ENCODE measurements at places on chromosomes 2 and 18.

GRCh38 chr2:186515376-186515775 is 29.3 kb downstream of the ZC3H15 start:
- no peak for DNase-seq

DNA sequence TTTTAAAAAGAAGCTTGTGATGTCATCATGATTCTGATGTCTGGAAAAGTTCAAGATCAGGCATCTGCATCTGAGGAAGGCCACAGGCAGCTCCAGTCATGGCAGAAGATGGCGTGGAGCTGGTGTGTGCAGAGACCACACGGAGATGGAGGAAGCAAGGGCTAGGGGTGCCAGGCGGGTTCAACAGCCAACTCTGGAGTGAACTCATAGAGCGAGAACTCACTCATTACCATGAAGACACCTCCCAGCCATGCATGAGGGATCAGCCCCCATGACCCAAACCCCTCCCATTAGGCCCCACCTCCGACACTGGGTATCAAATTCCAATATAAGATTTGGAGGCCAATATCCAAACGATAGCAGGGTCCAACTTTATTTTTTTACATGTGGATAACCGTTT is 61.6 kb downstream of the KCNG2 start:
- no peak for DNase-seq

- DNase-seq, result no peak
Measured at GRCh38 chr2:68336192-68336591, 16.4 kb upstream of the CNRIP1 start.

DNA sequence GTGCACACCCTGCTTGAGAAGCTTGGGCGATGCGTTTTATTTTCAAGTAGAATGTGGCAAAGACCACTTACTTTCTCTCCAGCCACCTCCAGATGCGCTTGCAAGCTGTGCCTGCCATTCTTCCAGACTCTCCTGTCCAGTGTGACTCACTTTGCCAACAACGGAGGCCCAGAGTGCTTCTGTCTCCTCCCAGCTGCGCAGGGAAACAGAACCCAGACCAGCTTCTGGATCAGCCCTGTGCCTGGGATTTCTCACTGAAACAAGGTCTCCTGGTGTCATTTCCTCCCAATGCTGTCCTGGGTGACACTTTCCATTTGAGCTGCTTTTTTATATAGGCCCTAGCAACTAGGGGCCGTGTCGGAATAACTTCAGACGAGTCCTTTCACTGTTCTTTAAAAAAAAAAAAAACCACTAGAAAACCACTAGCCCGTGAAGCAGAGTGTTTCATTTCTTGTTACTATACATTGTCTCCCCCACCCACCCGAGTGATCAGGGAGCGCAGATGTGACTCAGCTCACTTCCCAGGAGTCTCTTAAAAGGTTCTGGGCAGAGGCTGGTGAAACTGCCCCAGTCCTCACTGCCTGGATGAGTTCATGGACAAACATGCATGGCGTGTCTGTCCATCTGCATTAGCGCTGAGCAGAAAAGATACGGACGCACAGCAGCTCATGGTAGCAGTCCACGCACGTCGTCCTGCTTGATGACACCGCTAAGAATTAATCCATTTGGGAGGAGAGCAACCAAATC is 25.3 kb upstream of the RPL31 start:
- DNase-seq, result no peak

- DNase-seq, result no peak
Measured at GRCh38 chr2:172864182-172864581, 128.5 kb downstream of the RAPGEF4 start.

DNA sequence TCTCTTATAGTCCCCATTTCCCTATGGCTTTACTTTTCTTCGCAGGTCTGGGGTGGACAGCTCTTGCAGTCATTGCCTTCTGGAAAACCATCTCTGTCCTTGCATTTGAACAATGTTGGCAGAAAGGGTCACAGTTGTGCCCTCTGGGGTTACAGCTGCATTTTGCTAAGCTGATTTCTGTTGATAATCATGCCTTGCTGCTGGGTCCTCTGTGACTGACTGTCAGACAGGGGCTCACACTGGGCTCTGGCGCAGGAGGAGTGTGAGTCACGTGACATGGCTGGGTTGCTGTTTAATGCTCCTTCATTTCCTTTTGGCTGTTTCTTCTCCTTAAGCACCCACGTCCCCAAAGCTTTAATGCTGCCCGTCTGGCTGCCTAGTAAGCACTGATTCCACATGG is 196.6 kb upstream of the LHCGR start:
- no peak for DNase-seq

- DNase-seq, result no peak
Measured at GRCh38 chr2:127194447-127194846, 25.7 kb downstream of the CYP27C1 start.

- no peak for DNase-seq
Measured at GRCh38 chr18:70553936-70554260, 265.1 kb downstream of the SOCS6 start.

DNA sequence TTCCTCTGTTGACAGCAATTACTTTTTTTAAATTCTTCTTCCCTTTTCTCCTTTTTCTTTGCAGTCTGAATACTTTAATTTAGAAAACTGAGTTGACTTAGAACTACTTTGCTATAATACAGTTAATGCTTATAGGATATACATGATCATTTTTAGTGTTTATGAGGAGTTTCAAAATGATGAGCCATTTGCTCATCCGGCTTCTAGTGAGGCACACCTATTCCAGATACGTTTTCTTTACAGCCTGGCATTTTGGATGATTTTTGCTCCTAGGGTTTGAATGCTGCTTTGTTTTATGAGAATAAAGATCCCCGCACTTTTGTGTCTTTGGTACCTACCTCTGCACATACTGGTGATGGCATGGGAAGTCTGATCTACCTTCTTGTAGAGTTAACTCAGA is 52.8 kb downstream of the EIF5B start:
- no peak for DNase-seq

DNA sequence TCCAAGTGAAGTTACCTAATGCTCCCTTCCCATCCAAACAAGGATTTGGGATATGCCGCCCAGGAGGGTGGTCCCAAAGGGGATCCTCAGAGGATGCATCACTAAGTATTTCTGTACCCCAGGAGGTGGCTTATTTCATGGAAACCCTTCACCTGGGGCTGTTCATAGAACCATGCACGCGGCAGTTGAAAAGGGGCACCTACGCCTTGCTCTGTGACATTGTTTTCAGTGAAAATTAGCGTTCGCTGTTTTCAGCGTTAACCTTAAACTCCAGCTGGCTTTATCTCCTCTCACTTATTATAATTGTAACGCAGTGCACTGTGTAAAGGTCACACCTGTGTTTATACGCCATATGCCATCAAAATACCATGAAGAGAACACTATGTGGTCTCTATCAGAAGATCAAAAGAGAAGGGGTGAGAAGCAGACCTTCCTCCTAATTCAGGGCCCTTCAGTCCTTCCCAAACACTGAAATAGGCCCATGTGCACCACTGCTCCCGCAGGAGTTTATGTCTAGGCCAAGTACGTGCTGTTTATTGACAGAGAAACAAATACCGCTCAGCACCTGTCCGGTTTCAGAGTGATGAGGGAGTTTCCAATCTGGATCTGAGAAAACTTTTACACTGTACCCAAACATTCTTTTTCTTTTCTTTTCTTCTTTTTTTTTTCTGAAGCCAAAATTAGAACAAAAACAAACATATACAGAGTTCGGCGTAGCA is 162.1 kb downstream of the BCL2 start:
- DNase-seq, result peak; percentile 57

- DNase-seq, result no peak
Measured at GRCh38 chr2:5782103-5782502, 89.9 kb downstream of the SOX11 start.

DNA sequence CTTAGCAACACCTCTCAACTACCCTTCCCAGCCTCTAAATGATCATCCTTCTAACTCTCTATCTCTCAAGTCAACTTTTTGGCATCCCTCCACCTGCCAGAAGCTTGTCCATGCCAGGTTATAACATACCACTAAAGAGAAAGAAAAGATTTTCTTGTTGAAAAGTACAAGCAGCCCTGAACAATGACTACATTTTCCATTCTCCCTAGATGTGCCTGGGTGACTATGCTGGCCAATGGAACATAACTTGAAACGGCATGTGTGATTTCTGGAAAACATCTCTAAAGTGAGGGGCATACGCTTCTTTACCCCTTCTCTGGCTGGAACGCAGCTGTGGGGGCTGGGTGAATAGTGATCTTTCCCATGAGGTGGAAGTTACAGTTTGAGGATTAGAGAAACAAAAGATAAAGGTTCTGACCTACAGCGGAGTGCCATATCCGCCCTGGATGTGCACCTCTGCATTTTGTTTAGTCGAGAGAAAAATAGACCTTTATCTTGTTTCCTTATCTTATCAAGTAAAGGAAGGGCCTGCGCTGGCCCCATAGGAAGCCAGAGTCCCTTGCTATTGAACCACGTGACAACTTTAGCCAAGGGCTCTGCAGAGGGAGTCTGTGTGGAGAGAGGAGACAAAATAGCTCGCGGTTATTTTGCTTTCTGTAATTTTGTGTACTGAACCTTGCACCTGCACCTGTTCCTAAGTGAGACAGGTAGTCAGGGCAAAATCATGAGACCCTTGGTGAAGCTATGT is 436.8 kb downstream of the TGIF1 start:
- DNase-seq, result no peak

GRCh38 chr2:122741403-122741802 is 986.0 kb downstream of the TSN start:
- no peak for DNase-seq

GRCh38 chr2:178859730-178860129 is 52.5 kb upstream of the TTN start:
- no peak for DNase-seq

GRCh38 chr18:45828917-45829811 is 3.7 kb downstream of the SIGLEC15 start:
- no peak for DNase-seq

DNA sequence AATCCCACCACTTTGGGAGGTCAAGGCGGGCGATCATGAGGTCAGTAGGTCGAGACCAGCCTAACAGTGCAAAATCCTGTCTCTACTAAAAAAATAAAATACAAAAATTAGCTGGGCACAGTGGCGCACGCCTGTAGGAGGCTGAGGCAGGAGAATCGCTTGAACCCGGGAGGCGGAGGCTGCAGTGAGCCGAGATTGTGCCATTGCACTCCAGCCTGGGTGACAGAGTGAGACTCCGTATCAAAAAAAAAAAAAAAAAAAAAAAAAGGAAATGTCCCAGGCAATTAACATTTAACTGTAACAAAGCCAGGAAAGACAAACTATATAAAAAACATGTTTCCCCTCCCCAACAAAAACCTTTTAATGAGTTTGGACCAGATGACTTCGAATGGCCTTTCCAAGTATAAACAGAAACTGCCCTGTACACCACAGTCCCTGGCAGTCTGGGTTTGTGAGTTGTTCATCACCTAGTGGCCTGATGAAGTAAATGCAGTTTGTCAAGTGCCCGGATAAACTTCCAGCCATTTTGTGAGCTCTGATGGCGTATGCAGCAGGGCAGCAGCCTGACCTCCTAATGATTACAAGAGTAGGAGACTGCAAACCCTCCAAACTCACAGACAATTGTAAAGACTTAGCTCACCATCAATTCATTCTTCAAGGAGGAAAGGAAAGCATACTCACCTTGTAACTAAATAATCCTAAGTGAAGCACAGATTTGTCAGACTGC is 16.6 kb upstream of the PCBP1 start:
- peak; percentile 80 for DNase-seq

- no peak for DNase-seq
Measured at GRCh38 chr18:6139007-6139406, 243.7 kb upstream of the TMEM200C start.

- DNase-seq, result no peak
Measured at GRCh38 chr2:64325477-64325851, 128.5 kb upstream of the LGALSL start.

GRCh38 chr2:122011493-122012270 is 256.2 kb downstream of the TSN start:
- no peak for DNase-seq

- DNase-seq, result no peak
Measured at GRCh38 chr2:14815201-14815600, 182.7 kb downstream of the LRATD1 start.

GRCh38 chr2:69386360-69386759 is 667 bp downstream of the GFPT1 start:
- DNase-seq, result no peak

All from CD4-positive, alpha-beta T cell treated with Interleukin-15 for 1 hour (primary cell).